ENCODE measurements at places on chromosomes 16 and 17.

DNA sequence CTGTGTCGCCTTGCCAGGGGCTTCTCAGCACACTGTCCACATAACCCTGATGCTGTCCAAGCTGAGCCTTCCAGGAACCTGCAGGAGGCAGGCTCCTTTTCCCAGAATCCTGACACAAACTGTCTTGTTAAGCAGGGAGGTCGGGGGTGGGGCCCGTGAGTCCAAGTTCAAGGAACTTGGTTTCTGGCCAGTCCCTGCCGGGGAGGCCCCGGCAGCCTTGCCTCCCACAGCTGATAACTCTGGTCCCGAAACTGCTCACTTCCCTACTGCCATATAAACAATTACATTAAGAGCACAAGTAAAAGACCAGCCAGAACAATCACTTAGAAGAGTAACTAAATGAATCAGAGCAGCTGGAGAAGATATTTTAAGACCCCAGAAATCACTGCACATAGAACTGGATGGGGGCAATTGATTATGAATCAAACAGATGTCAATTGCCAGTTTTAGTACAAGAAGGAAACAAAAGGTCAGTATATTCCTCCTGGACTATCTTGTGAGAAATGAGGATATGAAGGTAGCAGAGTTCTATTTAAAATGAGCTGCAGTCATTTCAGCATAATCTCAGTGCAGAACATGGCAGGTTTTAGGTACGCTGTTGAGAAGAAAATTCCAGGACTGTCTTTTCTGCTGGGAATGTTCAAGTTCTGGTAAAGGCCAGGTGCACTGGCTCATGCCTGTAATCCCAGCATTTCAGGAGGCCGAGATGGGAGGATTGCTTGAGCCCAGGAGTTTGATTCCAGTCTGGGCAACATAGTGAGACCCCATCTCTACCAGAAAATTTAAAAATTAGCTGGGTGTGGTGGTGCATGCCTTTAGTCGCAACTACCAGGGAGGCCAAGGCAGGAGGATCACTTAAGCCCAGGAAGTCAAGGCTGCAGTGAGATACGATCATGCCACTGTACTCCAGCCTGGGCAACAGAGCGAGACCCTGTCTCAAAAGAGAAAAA is 169.8 kb downstream of the PITPNC1 start:
- DNase-seq = no peak

DNA sequence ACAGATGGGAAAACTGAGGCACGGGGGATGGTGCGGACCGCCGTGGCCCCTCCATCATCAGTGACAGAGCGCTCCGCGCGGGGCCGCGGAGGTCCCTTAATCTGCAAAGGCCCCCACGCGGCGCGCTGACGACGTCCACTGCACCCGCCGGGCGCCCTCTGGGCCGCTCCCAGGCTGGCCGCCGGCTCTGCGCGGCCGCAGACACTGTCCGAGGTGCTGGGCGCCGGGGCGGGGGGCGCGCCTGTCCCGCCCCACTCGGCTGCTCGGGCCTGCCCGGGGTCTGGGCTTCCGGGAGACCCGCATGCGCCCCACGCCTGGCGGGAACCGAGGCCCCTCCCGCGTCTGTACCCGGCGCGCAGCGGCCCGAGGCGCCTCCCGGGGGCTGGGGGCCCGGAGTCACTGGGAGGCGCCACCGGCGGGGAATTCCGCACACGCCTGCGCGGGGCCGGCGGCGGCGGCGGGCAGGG is 550 bp upstream of the RNF213 start:
- DNase-seq = no peak

DNA sequence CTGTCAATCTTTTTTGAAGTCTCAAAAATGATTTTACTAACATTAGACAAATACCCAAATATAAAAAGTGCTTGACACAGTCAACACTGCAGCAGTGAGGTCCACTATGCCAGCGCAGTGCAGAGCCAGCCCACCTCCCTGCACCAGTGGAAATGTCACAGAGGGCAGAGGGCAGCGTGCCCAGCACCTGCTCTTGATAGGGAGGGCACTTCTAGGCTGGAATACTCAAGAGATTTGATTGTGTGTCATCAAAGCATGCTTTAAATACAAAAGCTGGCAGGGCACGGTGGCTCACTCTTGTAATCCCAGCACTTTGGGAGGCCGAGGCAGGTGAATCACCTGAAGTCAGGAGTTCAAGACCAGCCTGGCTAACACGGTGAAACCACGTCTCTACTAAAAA is 136.0 kb downstream of the ANKRD11 start:
- no peak for DNase-seq

DNA sequence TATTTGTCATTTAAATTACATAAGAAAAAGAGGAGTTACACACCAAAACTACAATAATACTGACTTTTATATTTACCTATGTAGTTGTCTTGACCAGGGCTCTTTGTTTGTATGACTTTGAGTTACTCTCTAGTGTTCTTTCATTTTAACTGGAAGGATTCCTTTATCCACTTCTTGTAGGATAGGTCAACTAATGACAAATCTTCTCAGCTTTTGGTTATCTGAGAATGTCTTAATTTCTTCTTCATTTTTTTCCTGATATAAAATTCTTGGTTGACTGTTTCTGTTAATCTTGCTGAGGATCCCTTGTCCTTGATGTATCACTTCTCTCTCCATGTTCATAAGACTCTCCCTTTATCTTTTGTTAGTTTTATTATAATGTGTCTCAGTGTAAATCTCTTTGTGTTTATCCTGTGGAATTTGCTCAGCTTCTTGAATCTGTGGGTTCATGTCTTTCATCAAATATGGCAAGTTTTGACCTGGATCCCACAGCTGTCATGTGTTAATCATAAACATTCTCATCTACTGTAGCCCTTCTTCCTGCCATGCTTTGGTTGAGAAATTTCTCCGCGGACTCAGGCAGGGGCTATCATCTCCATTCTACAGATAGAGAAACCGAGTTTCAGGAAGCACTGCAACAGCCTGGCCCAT is 5.4 kb downstream of the PRSS41 start:
- DNase-seq = no peak

DNA sequence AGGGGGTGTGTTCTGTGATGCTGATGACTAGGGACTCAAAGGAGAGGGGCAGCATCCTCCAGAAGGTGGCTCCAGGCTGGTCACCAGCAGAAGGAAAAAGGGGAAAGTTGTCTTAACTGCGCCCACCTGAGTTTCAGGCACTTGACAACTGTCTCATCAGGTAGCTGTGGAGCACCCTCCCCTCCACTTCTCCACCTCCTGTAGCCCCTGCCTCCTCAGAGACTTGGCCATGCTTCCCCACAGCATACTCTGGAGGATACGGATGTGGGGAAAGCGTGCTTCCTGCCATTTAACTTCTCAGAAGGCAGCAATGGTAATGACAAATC is 17.9 kb downstream of the CFAP20 start:
- no peak for DNase-seq
